ENCODE measurements at places on chromosomes 5 and 9.
A peak's percentile ranks its signal among the peaks of the same experiment; 100 is the strongest.

DNA sequence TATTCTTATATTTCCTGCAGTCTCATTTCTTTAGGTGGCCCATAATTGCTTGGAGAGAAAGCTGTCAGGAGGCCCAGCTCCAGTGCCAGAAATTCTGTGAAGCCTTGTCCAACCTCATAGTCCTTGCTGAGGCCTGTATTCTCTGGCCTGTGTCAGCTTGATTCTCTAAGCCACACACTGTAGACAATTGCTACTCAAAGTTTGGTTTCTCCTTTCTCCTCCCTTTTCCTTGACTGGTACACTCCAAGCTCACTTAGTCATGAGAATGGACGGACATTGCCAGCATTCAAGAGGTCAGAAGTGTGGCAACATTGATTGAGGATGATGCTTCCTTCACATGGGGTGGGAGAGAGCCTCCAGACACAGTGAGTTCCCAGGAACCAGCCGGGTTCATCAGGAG is 71.3 kb upstream of the CXCL14 start:
- DNase-seq, result no peak

DNA sequence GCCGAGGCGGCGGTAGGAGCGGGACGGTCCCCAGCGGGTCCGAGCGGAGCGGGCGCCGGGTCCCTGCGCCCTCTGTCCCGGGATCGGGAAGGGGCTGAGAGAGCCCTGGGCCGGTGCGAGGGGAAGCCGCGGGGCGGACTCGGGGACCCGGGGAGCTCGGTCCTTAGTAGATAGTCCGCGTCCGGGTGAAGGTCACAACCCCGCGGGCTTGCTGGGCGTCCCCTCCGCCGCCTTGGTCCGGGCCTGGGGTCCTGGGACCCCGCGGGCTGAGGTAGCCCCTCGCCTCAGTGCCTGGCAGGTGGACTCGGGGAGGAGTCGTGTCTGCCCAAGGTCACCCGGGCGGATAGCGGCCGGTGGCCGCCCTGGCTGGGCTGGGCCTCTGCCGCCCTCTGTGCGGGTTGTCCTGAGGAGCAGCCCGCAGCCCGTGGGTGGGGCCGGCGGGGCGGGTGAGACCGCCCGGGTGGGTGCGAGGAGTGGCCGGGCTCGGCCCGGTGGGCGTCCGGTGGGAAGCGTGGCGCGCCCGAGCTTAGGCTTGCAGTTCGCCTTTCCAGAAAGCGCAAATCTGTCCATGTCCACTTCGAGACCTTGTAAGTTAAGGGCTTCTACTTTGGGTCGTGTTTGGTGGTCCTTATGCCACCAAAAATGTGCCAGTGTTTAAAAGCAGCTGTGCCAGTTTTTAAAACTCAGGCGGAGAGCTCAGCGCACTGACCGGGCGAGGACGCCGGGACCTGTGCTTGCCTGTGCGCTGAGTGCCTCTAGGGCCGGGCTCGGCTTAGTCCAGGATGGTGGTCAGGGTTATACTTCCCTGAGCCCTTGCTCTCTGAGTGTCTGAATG is 554 bp downstream of the SDHA start:
- DNase-seq, result peak; percentile 15

GRCh38 chr5:151030379-151030778 is 10.0 kb downstream of the GPX3 start:
- no peak for DNase-seq

DNA sequence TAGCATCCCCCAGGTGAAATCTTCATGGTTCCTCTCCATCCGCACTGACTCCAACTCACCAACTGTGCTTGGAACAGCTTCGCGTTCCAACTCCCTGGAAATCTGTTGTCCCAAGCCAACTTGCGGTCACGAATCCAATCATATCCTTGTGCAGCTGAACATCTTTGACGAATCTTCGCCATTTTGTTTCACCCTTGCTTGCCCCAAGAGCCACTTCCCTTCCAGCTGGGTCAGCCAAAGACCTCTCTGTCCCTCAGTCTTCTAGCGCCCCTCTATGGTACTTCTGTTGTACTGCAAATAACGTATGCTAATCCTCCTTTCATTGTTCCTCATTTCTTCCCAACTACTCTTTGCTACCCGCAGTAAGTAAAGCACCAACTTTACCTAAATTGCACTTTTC is 61.0 kb upstream of the TARS1 start:
- no peak for DNase-seq

DNA sequence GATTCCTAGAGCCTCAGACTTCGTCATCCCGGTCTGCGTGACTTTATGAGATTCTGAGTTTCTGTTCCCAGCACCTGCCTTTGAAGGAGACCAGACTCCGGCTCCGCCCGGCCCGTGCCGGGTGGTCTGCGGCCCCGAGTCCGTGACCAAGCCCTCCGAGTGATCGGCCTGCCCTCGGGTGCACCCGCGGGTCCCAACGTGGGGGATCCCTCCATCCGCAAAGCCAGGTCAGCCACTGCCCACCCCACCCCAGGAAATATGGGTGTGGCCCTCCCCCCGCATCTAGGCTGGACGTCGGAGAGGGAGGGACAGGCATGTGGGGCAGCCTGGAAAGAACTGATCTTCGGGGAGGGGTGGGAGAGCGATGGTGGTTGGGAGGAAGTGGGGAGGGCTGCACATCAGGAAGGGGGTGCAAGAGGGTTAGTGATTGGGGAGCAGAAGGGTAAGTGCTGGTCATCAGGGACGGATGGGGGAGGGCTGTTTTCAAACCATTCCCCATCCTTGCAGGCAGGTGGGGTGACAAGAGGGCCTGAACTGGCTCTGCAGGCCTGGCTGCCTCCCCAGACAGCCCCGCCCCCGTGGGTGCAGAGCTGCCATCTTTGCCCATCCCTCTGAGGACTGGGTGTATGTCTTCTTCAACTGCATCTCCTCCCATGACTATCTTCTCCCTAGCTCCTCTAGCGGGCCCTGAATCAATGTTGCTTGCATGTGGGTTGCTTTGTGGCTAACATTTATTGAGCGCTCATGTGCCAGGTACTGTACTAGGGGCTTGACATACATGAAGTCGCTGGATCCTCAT is 747 bp downstream of the LRSAM1 start:
- DNase-seq, result peak; percentile 80

DNA sequence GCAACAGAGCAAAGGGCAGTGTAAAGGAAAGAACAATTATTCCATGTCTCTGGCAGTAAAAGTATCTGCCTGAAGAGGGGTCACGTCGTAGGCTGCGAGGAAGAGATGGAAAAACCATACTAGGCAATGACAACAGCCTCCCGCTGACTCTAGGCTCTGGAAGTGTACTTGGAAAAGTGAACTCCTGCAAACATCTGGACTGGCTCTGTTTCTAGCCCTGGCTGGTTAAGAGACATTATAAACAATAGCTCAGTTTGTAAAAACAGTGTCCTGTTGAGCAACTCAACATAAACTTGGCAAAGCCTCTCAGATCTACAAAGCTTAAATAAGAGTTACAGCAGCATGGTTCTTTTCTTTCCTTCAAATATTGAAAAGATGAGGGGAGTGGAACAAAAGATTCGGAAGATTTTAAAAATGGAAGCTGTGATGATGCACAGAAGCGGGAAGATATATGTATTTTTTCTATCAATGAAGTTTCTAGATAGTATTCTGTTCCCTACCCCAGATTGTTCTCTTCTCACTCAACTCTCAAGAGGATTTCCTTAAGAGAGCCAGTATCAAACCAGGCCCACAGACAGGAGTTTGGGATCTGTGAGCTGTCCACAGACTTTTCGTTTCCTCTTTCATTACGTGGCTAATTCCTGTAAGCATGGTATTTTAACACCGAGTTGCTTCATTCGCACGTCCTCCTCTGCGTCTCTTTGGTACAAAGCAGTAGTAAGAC is 79.4 kb downstream of the SPTLC1 start:
- DNase-seq, result no peak

- DNase-seq, result no peak
Measured at GRCh38 chr9:105342147-105342505, 97.7 kb downstream of the SLC44A1 start.

DNA sequence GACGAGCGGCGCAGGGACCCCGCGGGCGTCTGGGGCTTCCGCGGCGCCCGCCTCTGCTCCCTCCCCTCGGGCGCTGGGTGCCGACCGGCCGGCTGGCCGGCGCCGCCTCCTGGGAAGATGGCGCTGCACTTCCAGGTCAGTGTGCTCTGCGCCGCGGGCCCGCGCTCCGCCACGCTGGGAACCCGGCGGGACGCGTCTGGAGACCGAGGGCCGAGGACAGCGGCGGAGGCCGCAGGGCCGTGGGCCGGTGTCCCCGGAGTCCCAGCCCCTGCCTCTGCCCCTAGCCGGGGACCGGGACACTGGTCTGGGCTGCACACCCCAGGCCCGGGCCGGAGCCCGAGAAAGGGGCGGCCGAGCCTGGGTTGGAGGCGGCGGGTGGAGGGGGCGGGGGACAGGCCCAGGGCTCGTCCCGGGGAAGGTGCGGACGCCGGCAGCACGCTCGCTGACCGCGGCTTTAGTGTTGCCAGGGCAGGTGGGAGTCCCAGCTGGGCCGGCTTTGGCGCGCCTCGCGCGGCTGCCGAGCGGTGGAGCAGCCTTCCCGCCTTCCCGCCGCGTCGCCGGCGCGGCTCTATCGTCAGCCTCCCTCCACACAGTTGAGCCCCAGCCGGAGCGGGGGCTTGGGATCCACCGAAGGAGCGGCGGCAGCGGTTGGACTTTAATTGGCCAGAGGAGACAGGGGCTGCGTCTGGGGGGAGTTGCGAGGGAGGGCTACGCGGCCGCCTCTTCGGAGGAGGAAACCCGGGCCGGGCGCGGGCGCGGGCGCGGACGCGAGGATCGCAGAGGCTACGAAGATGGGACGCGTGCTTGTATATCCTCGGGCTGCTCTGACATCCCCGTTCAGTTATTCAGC is at the start of gene RANBP17:
TSS of gene RANBP17 (plus strand) at position 102 of the 850 bp plus-strand sequence.
- DNase-seq, result no peak

DNA sequence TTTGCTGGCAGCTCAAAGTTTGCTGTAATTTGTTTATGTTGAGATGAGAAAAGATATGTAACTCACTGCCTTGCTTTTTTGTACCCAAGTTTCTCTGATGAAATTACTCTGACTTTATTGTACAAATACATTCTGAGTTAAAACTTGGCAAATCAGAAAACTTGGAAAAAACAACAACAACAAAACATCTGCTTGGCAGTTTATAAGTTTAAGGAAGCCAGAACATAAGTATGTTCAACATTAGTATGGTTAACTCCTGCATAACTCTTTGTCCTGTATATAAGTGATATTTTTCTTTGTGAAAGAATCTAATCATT is 233.1 kb downstream of the MAST4 start:
- DNase-seq, result no peak

Data from activated CD4-positive, alpha-beta T cell treated with anti-CD3 and anti-CD28 coated beads, Interleukin-2, Interleukin-6, amounts not matched to agents 100 ng/mL and 50 ng/mL, durations not matched to agents 16 hours and 8 hours (primary cell).